ENCODE measurements at places on chromosomes 12 and 14.

DNA sequence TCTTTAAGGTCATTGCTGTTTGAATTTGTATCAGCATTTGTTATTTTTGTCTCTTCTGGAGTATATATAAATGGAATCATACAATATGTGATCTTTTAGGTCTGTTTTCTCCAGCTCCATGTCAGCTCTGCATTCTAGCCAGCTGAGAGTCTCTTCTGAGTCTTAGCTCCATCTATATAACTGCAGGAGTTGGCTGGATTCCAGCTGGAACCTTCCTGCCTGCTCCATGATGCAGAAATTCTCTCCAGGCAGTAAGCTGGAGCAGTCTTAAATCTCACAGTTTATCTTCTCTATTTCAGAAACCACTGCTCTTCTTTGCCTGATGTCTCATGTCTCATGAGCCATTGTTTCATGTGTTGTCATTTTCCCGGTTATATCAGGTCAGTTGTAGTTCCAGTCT, 827.6 kb downstream of the NRXN3 start:
- DNase-seq, result no peak

GRCh38 chr14:95255487-95255886, 64.2 kb downstream of the CLMN start:
- no peak for DNase-seq

GRCh38 chr14:99252940-99253868, 18.8 kb downstream of the BCL11B start:
- DNase-seq, result no peak

DNA sequence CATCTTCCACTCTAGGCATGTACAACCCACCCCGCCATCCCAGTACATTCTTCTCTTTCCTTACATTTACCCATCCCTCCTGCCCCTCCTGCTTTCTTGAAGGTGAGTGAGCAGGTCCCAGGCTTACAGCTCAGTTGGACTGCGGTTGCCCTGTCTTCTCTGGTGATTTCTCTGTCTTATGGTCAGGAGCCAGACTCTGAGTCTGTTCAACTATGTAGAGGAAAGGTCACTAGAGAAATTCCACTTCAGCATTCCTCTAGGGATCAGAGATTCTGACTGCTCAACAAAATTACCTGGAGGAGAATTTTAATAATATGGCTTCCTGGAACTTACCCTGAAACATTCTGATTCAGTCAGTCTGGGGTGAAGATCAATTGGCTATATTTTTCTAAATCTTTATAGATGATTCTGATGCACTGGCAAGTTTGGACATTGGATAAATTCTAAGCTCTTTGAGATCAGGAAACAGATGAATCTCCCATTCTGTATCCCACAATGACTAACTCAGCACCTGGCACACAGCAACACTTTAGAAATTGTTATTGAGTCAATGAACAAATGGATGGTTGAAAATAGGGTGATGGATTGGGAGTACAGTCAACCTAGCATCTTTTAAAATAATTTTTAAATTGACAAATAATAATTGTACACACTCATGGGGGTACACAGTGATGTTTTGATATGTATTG, 128.6 kb upstream of the HIF1A start:
- no peak for DNase-seq

GRCh38 chr12:58775396-58775795, 144.9 kb downstream of the LRIG3 start:
- no peak for DNase-seq

- no peak for DNase-seq
These were observed 49.8 kb downstream of the SDR9C7 start for GRCh38 chr12:56884421-56884820.

- DNase-seq, result no peak
These were observed 923.4 kb downstream of the NRXN3 start for GRCh38 chr14:79093531-79093930.

- no peak for DNase-seq
These were observed 588 bp downstream of the PIK3C2G start for GRCh38 chr12:18261906-18262305.

GRCh38 chr14:60328583-60328982, 79.6 kb downstream of the PPM1A start:
- no peak for DNase-seq

DNA sequence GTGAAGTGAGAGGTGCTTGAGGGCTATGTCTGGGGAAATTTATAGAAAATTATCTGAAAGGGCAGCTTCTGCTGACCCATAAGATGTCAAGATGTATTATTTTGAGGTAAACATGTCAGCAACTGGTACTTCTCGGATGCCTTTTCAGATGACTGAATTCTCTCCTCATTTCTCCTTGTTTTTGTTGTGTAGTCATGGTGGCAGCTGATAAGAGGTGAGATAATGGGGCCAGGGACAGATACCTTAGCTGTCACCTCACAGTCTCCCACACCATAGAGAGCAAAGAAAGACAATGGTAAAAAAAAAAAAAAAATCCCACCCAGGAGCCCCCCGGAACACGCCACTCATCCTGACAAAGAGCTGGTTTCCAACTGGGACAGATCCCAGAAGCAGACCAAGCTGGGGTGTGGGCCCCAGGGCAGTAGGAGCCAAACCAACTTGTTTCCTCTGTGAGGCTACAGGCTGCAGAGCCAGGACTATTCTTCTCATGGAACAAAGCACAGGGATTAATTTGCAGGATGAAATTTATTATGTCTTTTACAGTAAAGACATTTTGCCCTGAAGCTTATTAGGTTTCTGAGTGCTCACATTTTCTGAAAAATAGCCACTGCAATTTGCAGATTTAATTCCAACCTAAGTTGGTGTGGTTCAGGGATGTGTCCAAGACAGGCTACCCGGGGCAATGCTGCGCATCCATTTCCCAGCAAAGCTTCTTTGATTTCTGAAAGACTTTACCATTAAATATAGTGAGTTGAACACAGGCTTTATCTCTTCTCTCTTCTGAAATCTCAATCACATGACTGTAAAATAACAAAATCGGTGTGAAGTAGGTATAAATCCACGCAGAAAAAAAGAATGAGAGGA, 52.2 kb downstream of the NDUFA12 start:
- DNase-seq, result no peak

DNA sequence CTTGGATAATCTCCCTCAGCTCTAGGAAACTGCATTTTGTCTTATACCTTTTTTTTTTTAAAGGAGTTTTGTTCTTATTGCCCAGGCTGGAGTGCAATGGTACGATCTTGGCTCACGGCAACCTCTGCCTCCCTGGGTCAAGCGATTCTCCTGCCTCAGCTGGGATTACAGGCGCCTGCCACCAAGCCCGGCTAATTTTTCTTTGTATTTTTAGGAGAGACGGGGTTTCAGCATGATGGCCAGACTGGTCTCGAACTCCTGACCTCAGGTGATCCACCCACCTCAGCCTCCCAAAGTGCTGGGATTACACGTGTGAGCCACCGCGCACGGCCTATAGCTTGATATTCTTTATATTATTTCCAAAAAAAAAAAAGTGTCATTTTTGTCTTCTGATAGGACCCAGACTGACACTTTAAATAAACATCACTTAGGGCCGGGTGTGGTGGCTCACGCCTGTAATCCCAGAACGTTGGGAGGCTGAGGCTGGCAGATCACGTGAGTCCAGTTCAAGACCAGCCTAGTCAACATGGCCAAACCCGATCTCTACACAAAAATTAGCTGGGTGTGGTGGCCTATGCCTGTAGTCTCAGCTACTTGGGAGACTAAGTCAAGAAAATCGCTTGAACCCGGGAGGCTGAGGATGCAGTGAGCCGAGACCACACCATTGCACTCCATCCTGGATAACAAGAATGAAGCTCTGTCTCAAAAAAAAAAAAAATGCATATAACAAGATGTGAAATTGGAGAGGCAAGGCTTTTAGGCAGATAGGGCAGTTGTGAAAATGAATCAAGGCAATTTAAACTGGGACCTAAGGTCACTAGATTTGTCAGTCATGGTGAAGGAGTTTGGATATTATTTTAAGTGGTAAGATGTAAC, 18.4 kb downstream of the SLC2A3 start:
- no peak for DNase-seq

DNA sequence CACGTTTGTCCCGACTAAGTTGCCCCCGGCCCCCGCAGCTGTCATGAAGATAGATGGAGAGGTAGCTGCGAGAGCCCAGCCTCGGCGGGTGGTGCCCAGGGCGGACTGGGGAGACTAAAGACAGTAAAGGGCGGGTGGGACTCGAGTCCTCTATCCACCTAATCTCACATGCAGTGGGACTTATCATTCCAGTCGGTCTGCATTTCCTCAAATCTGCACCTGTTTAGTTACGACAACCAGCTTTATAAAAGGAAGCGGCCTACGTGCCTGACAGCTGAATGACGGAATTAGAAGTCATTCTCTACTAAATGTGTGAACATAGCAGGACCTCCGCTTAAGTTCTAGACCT, 109.8 kb upstream of the EGLN3 start:
- no peak for DNase-seq

GRCh38 chr12:9149372-9149771, 33.7 kb upstream of the A2M start:
- no peak for DNase-seq

GRCh38 chr12:72313806-72314205, 41.6 kb downstream of the TRHDE start:
- DNase-seq, result no peak

GRCh38 chr12:13165617-13166041, 30.9 kb upstream of the EMP1 start:
- DNase-seq, result no peak

DNA sequence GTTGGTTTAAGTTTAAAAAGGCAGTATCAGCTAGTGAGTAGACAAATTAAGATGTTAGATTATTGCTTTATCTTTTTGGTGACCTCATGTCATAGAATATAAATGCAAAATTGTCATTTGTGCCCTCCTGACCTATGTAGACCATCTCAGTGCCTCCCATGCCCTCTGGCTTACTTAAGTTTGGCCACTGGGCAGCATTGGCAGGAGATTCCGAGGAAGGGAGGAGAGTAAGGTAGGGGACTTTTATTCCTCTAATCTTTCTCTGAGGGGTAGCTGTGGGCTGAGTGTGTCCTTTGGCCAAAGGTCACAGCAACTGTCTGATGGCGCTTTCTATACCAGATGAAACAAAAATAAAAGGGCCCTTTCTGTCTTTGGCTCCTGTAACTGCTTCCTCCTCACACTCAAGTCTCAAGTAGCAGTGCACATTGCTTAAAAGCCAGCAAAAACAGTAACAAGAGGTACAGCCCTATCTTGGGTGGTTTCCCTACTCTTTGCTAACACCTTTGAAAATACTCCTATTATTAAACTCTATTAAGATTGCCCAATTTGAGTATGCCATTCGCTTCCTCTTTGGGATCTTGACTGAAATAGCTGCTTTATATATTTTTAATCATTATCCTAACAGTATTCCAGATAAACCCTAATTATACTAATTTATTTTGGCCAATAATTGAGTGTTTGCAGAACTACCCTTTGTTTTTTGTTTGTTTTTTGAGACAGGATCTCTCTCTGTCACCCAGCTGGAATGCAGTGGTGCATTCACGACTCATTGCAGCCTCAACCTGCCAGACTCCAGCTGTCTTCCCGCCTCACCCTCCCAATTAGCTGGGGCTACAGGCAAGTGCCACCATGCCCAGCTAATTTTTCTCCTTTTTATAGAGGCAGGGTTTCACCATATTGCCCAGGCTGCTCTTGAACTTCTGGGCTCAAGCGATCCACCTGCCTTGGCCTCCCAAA, 56.5 kb upstream of the KCNH3 start:
- DNase-seq, result no peak

DNA sequence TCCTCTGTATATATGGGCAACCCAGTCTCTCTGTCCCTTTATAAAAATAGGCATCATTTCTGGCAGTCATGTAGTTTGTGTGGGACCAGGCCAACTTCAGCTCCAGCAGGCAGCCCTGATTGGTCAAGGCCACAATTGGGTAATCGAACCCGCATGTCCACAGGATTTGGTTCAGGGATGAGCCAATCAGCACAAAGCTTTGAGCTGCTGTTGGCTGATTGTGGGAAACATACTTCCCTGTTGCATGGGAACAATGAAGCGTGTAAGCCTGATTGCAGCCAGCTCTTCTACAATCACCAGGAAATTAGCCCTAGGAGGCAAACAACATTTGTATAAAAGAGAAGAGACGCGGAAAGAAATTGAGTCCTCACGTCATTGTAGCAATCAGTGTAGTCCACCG, 328.6 kb downstream of the PCNX1 start:
- DNase-seq, result no peak

GRCh38 chr12:31033681-31034080, 40.0 kb upstream of the DDX11 start:
- DNase-seq, result no peak

- no peak for DNase-seq
These were observed 237.2 kb upstream of the SRRM4 start for GRCh38 chr12:118743896-118744700.

DNA sequence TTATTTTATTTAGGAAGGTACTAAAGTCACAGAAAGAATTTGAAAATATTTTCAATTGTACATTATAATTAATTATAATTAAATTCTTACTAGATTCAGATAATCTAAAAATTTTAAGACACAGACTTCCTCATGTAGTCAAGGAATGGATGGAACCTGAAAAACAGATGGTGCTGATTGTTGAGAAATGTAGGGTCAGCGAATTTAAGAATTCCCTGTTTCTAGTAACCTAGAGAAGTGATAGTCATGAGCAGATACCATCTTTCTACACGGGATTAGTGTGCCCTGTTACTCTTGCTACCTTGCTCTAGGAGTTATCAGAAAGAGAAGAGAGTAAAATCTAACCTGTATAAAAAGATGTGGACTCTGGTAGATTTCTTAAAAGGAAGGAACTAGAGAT, 37.5 kb upstream of the PTHLH start:
- DNase-seq, result no peak

DNA sequence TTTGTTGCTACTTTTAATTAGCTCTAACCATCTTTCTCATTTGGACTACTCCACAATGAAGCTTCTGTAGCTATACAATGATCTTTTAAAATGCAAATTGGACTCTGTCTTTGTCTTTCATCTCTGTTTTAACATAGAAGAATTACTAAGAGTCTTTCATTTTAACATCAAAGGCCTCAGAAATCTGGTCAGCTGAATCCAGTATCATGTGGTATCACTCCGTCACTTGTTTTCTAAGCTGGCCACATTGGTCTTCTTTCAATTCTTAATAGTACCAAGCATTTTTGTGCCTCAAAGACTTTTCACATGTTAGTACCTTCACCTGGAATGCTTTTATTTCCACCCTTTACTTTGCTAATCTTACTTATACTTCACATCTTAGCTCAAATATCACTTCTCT, 95.5 kb upstream of the SLC16A7 start:
- no peak for DNase-seq

Measured in esophagus squamous epithelium (tissue), 5 donors.